ENCODE measurements at places on chromosomes 5 and 9.
A peak's percentile ranks its signal among the peaks of the same experiment; 100 is the strongest.

DNA sequence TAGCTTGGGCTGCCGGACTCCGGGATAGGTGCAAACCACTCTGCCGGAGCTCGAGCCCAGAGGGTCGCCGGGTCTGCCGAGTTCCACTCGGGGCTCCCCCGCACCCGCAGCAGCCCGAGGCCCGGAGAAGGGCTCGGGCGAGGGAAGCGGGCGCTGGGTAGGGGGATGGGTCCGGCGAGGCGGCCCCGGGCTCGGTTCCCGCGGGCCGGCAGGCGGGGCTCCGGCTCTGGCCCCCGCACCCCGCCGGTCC lies 507 bp downstream of the RICTOR start:
- DNase-seq: no peak

DNA sequence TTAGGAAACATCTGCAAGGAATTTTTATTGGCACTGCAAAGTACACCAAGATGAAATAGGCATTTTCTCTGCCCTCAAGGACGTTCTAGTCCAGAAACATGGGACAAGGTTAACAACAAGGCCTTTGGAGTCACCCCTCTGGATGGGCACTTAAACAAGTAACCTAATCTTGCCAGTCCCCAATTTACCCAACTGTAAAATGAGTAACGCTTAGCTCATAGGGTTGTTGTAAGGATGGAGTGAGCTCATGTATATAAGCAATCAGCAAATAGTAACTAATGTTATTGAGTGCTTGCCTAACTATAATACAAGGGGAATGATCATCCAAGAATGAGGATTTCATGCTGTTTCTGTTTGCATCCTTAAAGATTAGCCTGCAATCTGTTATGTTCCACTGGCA lies 189.3 kb downstream of the PAPPA start:
- no peak for DNase-seq

- no peak for DNase-seq
These were observed 154.2 kb upstream of the WWC1 start for GRCh38 chr5:168137265-168137664.

GRCh38 chr9:105693435-105694189 lies 729 bp upstream of the TMEM38B start:
- DNase-seq: peak; percentile 48

DNA sequence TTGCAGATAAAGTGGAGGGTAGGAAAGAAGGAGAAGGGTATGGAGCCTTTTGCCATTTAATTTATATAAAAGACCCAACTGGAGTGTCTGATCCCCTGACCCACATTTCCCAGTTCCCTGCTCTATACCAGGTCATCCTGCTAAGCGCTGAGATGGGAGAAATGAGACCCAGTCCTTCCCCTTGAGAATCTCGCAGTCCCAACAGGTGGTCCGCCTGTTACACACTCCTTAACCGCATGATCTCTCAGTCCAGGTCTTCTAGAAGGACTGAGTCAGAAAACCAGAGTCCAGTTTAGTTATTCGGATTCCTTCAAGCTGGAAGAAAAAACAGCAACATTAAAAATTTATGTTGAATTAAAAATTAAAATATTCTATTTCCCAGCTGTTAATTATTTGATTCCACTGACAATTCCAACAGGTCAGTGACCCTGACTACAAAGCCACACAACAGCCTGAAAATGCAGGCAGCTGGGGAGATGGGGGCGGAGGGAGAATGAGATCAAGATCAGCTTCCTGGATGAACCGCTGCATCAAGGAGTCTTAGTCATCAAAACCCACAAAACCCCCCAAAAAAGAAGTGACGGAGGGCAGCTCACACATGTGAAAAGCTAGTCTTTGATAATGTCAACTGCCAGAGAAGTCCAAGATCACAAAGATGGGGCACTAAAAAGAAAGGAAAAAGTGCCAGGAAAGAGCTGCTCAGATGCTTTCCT lies 44.0 kb downstream of the GGTA1 start:
- no peak for DNase-seq

- no peak for DNase-seq
These were observed 20.1 kb downstream of the NFIB start for GRCh38 chr9:14293801-14294200.

DNA sequence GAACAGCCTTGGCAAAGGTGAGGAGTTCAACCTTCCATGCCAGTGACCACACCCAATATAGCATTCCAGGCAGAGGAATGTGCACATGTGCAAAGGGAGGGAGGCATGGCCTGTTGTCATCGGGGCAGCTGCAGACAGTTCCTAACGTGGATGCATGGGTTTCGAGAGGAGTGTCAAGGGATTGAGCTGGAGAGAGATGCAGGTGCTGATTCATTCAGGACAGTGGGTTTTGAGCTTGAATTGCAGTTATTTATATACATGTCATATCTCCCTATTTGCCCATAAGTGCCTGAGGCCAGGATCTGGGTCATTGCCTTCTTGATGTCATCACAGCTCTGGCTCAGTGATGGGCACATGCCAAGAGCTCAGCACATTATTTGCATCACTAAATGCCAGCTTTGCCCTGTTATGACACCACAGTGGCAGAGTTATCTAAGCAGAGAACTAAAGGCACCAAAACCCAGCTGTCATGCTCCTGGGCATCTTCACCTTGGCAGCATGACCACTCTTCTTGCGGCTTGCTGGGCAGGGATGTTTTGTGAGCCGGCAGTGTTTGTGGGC lies 278.0 kb downstream of the NTRK2 start:
- no peak for DNase-seq

GRCh38 chr5:72494623-72495124 lies 12.5 kb downstream of the ZNF366 start:
- no peak for DNase-seq

DNA sequence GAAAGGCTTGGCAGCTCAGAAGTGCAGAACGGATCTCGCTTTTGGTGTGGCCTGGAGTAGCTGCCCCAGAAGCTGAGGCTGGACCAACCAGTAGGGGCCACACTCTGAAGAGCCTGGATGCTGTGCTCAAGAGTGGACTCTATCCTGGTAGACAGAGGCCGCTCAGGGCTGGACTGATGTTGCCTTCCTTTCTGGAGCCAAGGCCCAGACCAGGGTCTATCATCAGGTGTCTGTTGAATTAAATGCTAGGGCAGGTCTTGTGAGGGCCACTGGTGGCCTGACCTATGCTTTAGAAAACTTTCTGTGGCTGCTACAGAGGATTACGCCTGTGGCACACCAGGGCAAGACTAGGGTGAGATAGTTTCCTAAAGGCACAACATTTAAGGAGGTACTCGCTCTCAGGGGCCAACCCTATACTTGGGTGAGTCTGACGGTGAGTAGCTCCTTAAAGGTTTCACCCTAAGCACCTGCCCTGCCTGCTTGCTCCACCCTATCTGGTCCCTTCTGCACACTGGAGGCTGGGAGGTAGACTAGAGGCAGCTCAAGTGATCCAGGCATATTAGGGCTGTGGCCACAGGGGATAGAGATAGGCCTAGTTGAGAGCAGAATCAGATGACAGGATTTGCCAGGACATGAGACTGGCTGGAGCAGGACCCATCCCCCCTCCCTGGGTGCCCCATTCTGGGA lies 9.8 kb upstream of the IRF1 start:
- no peak for DNase-seq

GRCh38 chr5:157494178-157494832 lies 34.3 kb downstream of the NIPAL4 start:
- no peak for DNase-seq

DNA sequence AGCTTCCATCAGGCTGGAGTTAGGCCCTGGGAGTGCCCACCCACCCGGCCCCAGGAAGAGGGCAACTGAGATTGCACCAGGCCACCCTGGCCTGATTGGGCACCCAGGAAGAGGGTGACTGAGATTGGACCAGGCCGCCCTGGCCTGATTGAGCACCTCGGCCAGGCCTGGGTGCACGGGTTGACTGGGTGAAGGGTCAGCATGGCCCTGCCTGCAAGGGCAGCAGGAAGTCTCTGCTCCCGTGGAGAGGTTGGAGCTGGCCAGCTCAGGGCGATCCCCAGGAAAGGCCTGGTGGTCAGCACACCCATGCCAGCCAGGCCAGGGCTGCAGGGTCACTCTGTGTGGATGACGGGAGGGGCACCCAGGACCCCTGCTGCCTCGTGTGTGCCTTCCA lies 11.8 kb downstream of the ADAMTSL2 start:
- no peak for DNase-seq

GRCh38 chr9:79013715-79014610 lies 557.8 kb upstream of the TLE4 start:
- no peak for DNase-seq

DNA sequence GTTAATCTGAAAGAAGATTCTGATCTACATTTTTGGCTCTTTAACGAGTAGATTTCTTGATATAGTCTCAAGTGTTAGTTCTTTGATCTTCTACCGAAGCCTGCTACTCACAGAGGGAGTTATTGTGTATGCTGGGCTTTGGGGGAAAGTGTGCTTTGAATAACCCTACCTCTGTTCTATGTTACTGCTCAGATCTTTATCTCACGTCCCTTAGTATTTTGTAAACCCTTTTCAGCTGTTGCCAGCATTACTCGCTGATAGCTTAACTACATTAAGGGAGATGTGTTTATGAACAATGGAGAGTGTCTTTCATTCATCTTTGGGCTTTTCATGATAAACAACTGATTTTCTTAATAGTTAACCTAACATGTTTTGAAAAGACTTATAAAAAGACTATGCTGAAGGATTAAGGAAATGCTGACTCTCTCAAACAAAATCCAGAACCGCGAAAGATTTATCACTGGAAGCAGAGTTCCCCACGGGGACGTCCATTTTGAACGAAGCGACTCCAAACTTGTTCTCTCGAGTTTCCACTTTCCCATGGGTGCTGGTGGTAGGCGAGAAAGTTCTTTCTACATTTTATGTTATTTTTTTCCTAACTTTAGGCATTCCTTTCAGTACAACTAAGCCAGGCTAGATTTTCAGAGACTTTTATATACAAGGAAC lies 27.9 kb upstream of the ALDH1A1 start:
- no peak for DNase-seq

GRCh38 chr5:31850981-31851689 lies 212.2 kb downstream of the PDZD2 start:
- no peak for DNase-seq

DNA sequence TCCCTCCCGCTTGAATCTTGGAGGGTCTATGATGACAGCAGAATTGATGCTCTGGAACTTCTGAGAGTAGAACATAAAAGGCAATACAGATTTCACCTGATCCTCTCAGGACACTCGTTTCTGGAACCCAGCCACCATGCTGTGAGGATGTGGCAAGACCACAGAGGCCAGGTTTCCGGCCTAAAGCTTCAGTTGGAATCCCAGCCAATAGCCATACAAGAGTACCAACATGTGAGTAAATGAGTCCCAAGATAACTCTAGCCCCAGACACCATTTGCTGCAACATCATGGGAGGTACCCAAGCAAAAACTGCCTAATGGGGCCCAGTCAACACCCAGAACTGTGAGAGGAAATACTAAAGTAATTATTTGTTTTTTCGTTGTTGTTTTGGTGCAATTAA lies 65.7 kb upstream of the MARCHF11 start:
- DNase-seq: no peak

DNA sequence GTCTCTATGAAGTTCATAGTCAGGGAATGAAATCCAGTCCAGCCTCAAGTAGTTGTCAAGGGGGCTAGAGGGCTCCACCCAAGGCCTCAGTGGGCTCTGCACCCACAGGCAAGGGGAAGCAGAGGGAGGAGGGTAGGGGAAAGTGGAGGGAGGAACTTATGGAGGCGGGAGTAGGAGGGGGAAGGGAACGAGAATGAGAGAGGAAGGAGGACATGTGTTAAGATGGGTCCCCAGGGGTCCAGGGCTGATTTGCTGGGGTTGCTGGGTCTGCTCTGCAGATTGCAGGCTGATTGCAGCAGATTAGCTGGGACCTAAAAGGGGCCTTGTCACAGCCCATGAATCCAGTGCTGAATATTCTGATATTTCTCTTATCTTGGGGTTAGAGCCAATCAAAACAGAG lies 166.9 kb upstream of the IL12B start:
- DNase-seq: no peak

- no peak for DNase-seq
These were observed 70.4 kb downstream of the HRH2 start for GRCh38 chr5:175728316-175728715.

- DNase-seq: no peak
These were observed 169.0 kb downstream of the FBXL17 start for GRCh38 chr5:108212775-108213346.

- DNase-seq: no peak
These were observed 362.3 kb upstream of the POU5F2 start for GRCh38 chr5:94103514-94104245.

DNA sequence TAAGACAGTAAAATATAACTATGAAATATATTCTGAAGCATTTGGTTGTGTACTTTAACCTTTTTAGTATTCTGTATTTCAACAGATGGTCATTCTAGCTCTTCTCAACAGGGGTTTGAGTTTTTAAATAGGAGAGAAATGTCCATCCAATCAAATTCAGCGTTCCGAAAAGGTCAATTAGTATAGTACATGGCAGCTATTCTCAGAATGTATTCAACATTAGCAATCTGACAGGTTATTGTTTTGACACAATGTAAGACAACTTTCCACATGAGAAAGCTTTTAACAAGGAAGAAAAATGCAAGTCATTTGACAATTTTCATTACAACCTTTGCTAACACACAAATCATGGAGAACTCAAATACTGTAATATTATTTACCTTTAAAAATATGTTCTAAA lies 996.3 kb upstream of the CDH10 start:
- DNase-seq: no peak

GRCh38 chr5:169705322-169705721 lies 68.2 kb downstream of the DOCK2 start:
- DNase-seq: no peak

GRCh38 chr5:80714570-80715298 lies 60.0 kb upstream of the DHFR start:
- DNase-seq: no peak

DNA sequence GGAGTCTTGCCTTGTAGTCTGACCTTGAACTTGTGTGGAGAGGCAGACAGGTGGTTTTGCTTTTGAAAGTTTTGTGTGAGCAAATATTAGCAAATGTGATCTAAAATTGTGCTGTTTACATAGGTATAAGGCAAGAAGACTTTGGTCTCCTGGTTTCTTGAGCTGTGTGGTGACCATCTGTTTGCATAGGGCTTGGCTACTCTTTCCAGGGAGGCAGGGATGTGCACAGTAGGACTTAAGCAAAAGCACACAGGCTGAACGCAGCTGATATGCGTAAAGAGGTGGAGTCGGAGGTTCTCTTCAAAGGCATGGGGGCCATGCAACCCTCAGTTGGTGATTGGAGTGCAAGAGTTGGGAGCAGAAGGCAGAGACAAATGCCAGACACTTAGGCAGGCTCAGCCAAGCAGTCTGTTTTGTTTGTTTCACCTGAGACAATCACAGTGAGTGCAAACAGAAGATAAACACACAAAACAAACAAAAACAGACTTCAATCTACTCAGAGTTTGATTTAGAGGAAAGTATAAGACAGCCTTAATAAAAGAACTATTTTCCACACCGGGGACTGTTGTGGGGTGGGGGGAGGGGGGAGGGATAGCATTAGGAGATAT lies 744.2 kb downstream of the MTRR start:
- DNase-seq: no peak

- DNase-seq: no peak
These were observed 158.0 kb downstream of the DEPDC1B start for GRCh38 chr5:60541980-60542379.

- no peak for DNase-seq
These were observed 52.6 kb downstream of the MTX3 start for GRCh38 chr5:79938468-79938867.
